ENCODE measurements at places on chromosomes 5 and 9. TPM values are rescaled to one million over a fixed set of nuclear protein-coding genes. Genes with fewer than 3 reads are reported as not detected.
A peak's percentile ranks its signal among the peaks of the same experiment; 100 is the strongest.

SPATA31D4 gene
- not detected for total RNA-seq

PPP3R2 gene
- total RNA-seq = not detected

PCDHB2 gene
- total RNA-seq = 1.8 TPM

IL4 gene
- not detected for total RNA-seq

CERT1 gene
- total RNA-seq = 51.7 TPM

ANKRD31 gene
- 1.0 TPM for total RNA-seq

CD72 gene
- 2.0 TPM for total RNA-seq

ROR2 gene
- 16.7 TPM for total RNA-seq

PLAC8L1 gene
- 1.1 TPM for total RNA-seq

TMEFF1 gene
- not detected for total RNA-seq

ABLIM3 gene
- total RNA-seq = 101 TPM

NOXA1 gene
- total RNA-seq = 12.5 TPM

DNA sequence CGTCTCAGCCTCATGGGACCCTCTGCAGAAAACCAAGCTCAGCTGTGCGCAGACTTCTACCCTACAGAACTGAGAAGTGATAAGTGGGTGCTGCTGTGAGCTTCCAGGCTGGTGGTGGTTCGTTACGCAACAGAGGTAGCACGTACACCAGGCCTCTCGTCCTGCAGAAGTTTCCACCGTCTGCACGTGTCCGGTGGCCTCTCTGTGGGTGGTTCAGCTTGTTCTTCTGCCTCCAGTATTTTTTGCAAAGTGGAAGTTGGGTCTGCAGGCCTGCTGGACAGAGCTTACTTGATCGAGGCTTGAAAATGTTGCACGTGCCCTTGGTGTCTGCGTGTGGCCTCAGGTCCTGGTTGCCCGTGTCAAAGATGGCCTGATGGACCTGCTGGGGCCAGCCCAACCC, 27.5 kb downstream of the KCNT1 start:
- DNase-seq = no peak

DNA sequence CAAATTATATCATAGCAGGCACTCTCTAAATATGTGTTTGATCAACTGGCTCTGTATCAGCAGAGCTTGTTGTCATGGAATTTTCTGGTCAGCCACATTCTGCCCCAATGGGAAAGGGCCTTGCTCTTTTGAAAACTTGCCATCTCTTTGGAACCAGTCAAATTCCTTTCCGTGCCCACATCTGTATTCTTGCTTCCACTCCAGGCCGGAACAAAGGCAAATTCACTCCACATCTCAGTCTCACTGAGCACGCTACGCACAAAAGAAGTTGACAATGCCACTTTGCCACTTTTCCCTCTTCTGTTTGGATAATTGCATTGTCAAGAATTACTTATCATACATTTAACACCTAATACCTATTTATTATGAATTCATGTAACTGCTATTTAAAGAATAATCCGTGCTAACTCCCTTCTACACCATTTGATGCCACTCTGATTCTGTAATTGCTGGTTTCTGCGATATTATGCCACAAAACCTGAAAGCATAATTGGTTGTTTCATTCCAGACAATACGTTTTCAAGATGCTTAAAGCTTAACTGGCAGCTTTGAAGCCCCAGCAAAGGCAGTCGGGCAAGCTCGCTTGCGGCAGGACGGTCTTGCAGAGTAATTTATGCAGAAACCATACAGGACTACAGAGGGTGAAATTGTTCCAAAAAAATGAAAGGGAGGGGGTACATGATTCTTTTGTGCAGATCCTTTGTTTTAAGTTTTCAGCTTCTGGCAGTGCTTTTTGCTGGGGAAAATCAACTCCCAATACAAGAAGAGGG, 277.7 kb downstream of the MSX2 start:
- no peak for DNase-seq

GRCh38 chr5:173689737-173690360, 73.4 kb upstream of the BOD1 start:
- DNase-seq = no peak

DNA sequence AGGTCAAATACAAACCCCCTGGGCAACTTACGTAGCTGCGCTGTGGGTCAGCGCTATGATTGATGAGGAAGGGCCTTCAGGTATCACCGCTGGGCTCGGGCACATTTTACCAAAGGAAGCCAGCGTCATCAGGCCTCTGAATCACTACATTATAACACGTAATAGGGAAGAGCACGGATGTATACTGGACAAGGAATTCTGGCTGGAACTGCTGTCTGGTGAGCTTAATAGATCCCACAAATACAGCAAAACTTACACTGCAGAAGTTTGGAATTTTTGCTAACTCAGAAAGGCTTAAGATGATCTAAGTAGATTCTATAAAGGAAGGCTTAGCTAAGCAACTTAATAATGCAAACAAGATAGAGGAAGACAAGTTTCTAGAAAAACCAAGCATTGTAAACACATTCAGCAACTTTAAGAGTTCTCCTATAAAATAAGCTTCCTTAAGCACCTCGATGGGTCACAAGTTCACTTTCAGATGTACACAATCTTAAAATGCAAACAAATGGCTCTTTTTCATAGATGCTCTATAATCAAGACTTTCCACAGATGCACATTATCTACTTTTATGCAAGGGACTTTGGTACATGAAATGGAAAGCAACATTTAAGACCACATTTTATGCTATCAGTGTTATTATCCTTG, 360.1 kb upstream of the PANK3 start:
- DNase-seq = no peak

GRCh38 chr9:73152543-73152844, 829 bp downstream of the ANXA1 start:
- no peak for DNase-seq

DNA sequence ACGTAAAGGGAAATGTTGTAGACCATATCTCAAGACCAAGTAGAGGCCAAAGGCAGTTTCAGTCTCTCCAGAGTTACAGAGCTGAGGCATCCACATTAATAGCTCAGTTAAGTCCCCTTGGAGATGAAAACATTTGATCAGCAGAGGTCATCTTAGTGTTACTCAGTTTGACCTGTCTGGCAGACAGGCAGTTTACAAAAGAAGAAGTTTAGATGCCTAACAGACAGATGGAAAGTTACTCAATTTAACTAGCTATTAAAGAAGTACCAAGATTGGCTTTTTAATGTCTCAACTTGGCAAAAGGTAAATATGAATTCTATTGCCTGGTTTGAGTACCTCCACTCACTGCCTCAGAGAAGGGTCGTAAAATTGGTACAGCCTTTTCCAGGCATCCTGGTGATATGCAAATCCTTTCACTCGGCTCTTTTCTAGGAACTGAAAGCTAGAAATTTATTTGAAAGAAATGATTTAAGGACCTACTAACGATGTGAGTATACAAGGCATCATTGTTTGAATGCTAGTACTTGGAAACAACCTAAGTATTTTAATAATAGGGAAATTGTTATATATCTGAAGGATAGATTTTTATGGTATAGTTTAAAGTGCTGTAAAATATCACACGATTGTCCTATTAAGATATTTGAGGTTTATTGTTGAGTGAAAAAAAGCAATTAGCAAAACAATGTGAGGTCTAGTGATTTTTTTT, 14.8 kb downstream of the ACO1 start:
- no peak for DNase-seq

GRCh38 chr5:103617090-103617489, 54.5 kb upstream of the NUDT12 start:
- DNase-seq = no peak

- DNase-seq = no peak
Measured at GRCh38 chr5:139014726-139015125, 139.6 kb upstream of the LRRTM2 start.

DNA sequence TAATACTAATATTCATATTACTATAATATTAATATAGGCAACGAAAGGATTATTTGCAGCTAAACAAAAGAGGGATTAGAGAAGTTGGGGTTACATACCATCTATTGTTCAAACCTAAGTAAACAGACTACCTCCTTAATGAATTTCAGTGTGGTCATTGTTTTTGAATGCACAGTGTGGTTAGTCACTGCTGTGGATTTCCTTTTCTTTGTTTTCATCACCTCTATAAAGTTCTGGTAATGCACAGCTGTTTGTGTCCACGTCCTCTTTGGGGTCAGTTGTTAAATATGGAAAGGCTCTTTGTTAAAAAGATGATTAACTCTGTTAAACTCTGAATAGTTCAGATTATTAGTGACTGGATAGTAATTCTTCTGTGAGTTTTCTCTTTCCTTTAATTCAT, 233.6 kb downstream of the MAST4 start:
- DNase-seq = no peak

- no peak for DNase-seq
Measured at GRCh38 chr5:32076699-32077695, 97.1 kb downstream of the GOLPH3 start.

DNA sequence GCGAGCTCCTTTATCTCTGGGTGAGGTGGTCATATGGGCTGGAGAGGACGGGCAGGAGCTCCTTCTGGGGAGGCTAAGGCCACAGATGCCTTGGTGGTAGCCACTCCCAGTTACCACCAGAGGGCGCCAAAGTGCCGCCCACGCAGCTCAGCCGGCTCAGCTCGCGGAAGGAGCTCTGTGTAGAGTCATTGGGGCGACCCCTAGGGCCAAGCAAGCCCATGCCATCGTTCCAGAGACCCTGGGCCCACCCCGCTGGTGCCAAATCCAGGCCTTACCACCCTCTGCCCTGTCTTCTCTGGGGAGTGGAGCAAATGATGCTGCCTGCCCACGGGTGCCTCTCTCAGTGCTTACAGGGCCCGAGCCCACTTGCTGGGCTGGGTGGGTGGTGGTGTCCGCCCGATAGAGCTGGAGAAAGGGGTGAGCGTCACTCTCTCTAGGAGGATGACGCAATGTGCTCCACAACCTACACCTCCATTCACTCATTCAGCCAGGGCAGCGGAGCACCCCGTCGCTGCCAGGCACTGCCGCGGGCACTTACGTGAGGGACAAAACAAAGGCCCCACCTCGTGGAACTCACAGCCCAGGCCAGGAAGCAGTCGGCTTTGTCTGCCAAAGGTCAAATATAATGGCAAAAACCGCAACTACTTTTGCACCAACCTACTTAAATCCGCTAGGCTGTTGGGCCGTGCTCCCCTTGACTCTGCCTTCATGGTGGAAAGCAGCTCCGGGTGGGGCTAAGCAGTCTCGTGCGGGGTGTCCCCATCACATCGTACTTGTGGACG, 13.8 kb downstream of the TSPAN17 start:
- DNase-seq = peak; percentile 73

DNA sequence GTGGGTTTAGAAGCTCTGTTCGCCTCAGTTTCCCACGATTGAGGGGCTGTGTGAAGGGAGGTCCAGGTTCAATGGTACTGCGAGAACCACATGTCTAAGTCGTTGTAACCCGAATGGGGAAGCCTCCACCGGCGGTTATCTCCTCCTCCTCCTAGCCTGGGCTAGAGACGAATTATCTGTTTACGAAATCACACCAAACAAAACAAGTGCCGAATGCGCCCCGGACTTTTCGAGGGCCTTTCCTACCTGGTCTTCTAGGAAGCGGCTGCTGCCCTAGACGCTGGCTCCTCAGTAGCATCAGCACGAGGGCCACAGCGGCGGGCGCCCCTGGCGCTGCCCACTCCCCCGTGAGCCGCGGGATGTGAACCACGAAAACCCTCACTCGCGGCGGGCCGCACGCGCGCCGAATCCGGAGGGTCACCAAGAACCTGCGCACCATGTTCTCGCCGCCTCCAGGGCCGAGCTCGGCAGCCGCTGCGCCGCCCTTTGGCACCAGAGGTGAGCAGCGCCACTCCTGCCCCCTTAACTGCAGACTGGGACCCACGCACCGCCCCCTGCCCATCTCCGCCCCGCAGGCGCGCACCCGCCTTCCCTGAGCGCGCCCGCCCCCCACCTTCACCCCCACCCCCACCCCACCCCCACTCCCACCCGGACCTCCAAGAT, at the start of gene CDKN2A:
TSS of gene CDKN2A (minus strand) at position 500 of the 663 bp plus-strand sequence.
- no peak for DNase-seq

- DNase-seq = no peak
Measured at GRCh38 chr9:120474591-120475243, 105.2 kb downstream of the CDK5RAP2 start.

- DNase-seq = no peak
Measured at GRCh38 chr5:87762631-87763030, 349.9 kb upstream of the CCNH start.

- DNase-seq = peak; percentile 92
Measured at GRCh38 chr9:113056191-113057106, at the start of gene ZFP37. TSS of gene ZFP37 (minus strand) at chr9:113056724. CDS start at chr9:113056688, 36 bp downstream.

DNA sequence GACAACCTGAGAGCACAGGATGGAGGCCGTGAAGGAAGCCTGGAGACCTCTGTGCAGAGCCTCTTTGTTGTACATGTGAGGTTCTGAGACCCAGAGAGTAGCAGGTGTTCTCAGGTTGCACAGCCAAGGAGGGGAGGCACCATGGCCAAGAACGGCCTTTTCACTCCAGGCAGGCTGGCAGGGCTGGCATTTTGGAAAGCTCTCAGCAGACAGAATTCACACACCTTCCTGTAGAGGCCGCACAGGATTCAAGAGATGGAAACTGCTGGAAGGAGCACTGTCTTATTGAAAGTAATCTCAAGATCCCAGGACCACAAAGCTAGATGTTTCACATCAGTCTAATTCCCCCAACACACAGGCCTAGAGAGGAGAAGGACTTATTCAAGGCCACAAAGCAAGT, 52.8 kb upstream of the XPA start:
- DNase-seq = no peak

- DNase-seq = no peak
Measured at GRCh38 chr5:66793049-66793448, 196.9 kb downstream of the MAST4 start.

- DNase-seq = no peak
Measured at GRCh38 chr9:108054131-108054630, 564.6 kb upstream of the KLF4 start.

- DNase-seq = no peak
Measured at GRCh38 chr5:78806544-78806943, 158.0 kb upstream of the LHFPL2 start.

DNA sequence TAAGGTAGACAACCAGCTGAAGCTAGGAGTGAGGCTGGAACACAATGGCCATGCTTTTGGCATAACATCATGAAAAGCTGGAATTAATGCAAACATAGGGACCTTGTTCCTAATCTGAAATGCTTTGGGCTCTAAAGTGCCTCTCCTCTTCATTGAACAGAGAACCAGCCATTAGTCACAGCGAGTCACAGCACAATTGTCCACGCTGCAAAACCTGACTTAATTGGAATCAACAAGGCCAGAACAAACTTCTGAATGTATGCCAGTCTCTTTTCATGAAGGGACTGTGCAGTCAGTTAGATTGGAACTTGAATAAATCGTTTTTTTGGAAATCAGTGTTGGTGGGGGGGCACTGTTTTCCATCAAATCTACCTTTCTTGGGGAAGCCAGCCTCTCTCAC, 96.5 kb downstream of the JAKMIP2 start:
- no peak for DNase-seq

DNA sequence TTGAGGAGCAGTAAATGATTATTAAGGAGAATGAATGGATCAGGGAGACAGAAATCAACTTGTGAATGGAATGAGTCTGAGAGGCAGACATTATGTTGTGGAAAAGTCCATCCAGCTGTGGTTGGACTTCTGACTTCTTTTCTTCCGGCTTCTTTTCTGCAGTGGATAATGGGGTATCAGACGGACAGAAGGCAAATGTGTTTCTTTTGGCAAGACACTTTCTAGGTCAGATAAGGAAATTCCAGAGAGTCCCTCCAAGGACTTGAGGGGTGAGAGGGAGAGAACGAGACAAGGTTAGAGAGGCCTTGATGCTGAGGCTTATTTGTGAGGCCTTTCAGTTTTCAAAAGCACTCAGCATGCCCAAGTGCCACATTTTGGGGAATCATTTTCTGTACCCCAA, 17.1 kb upstream of the GRHPR start:
- DNase-seq = no peak

GRCh38 chr5:177498013-177498787, 796 bp upstream of the PDLIM7 start:
- DNase-seq = no peak

- no peak for DNase-seq
Measured at GRCh38 chr9:34499076-34499475, 23.7 kb downstream of the ENHO start.

GRCh38 chr5:27217155-27217956, 179.0 kb upstream of the CDH9 start:
- no peak for DNase-seq
